Placental epithelial cell (primary cell): ENCODE measurements at places on chromosomes 7 and 10. TPM values are rescaled to one million over a fixed set of nuclear protein-coding genes. Genes with fewer than 3 reads are reported as not detected.

Gene ITIH5
- total RNA-seq: 4.2 and 18.8 TPM in 2 replicates

Gene ZNF32
- 17.6 and 35.3 TPM in 2 replicates for total RNA-seq

Gene ADRA2A
- total RNA-seq: 0.79 and 2.4 TPM in 2 replicates

Gene CARD11
- 2.0 and 3.7 TPM in 2 replicates for total RNA-seq

Gene LIPF
- total RNA-seq: not detected in 2 replicates

Gene CPN1
- not detected in 2 replicates for total RNA-seq

Gene ITGA8
- total RNA-seq: under 0.01 TPM in 1 of 2 replicates, not detected in the other

Gene AKR1C8
- total RNA-seq: not detected in 2 replicates

Gene CDC14C
- total RNA-seq: 0.11 TPM in 1 of 2 replicates, not detected in the other

Gene NXPH1
- not detected in 2 replicates for total RNA-seq

Gene ACSM6
- not detected in 2 replicates for total RNA-seq
